Activated T-cell treated with anti-CD3 and anti-CD28 coated beads for 24 hours (primary cell): ENCODE measurements at places on chromosomes 5 and 9.

DNA sequence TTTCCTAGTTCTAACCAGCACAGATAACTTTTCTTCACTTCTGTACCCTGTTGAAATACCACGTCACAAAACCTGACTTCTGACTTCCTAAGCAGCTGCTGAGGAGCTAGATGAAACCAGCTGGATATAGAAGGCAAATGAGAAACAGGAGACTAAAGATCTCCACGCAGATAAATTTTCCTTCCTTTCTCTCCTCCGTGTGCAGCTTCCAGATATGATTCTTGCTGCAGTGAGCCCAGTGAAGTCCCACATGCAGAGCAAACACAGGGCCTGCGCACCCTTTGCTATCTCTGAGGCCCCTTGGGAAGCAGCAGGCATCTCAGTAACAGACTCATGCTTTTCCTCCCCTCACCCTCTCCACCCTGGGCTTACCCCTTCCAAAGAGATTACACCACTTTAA is 1638.3 kb downstream of the MAT2B start:
- no peak for DNase-seq

GRCh38 chr5:143148771-143149170 is 254.7 kb downstream of the NR3C1 start:
- DNase-seq, result no peak

GRCh38 chr9:69748304-69748703 is 11.5 kb downstream of the PTAR1 start:
- DNase-seq, result no peak

- DNase-seq, result no peak
Observed at GRCh38 chr5:54799645-54800044, 185.7 kb downstream of the ESM1 start.

DNA sequence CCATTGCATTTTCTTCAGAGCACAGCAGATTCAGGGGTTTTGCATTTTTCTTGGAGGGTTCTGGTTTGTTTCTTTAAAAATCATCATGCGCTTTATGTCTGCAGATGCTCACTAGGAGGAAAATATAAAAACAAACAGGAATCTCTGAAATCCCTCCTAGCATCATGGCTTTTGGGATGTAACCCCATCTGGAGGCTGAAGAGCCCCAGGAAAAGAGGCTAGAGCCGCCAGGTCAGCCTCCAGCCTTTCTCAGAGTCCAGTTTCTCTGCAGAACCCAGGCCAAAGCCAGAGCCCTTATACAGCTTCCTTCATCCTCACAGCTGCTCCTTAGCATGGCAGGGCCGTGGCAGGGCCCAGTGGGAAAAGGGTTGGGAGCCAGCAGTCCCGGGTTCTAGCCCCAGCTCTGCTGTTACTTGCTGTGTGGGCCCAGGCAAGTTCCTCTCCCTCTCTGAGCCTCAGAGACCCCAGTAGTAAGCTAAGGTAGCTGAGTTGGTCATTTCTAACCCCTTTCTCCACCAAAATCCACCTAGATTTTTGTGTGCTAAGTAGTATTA is 62.1 kb downstream of the PAX5 start:
- DNase-seq, result no peak

- DNase-seq, result no peak
Observed at GRCh38 chr5:113232667-113233066, 202.1 kb downstream of the TSSK1B start.

DNA sequence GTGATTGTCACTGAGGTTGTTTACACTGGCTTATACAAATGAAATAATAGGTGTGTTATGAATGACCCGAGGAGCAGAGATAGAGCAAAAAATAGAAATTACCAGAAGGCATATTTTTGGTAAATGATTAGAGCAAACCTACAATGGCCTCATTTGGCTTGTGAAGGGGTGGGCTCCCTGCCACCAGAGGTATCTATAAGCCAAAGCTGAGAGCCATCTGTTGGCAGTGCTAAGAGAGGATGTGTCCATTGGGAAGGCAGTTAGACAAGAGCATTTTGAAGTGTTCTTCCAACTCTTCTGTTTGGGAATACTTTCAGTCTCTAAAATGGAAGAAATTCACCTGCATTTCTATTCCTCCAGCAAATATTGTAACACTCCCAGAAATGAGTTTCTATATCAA is 10.6 kb downstream of the NIPAL4 start:
- no peak for DNase-seq

DNA sequence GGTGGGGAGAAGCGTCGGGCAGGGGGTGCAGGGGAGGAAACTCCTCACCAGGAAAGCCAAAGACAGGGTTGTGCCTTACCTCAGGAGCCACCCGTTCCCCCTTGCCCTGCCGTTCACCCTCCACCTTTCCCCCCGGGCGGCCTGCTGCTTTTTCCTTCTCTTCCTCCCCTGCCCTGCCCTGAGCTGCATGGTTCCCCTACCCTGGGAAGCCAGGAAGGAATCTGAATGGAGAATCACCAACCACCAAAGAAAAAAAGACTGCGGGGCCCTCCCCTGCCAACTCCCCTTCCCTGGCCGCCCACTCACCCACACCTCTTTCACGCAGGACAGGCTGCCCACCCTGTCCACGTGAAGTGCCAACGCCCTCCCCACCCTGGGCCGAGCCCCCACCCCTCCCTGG is 820 bp upstream of the NFX1 start:
- DNase-seq, result no peak

DNA sequence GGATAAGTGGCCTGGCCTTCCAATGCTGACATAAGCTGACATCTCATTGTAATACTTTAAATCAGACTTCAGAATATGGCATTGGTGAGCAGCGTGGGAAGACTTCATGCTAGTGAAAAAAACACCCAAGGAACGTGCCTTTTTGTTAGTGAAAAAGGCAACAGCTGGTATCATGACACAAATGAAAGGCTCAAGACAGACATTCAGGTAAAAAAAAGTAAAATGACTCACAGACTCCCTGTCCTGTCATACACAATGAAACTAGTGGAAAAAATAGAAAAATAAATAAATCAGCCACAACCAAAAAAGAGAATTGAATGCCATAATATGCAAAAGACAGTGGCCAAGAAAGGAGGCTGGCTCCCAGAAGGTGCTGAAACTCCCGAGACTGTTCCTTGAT is 24.4 kb upstream of the PPP1R2B start:
- no peak for DNase-seq

DNA sequence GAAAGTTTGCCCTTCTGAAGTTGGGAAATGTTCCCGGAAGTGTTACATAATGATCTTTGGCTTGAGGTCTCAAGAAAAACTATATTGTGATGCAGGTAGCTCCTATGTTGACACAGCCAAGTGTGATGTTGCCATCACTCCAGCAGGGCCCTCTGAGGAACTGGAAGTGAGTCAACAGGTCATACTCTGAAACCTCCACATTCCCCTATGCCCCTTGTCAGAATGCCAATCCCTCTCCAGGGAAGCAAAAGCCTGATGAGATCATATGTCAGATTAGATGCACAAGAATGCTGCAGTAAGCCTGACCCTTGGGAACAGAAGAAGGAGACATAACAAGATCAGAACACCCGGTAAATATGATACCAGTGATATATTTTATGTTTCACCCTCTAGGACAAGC is 66.8 kb upstream of the ITGA2 start:
- DNase-seq, result no peak

- no peak for DNase-seq
Observed at GRCh38 chr5:14281746-14282181, 138.6 kb downstream of the TRIO start.

DNA sequence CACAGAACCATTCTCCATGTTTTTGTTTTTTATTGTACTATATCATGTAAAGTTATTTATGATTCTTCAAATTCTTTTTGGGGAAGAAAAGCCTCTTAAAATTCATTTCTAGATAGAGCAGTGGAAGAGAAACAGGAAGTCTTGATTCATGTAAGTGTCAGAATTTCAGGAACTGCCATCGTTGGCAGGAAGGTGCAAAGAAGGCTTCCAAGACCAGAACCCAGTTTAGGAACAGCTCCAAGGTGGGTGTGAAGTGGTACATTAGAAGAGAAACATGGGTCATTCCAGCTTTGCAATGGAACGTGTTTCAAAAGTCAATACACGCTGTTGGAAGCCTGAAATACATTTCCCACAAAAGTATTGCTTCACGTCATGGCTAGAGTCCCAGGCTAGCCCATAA is 14.8 kb downstream of the SAXO1 start:
- no peak for DNase-seq

DNA sequence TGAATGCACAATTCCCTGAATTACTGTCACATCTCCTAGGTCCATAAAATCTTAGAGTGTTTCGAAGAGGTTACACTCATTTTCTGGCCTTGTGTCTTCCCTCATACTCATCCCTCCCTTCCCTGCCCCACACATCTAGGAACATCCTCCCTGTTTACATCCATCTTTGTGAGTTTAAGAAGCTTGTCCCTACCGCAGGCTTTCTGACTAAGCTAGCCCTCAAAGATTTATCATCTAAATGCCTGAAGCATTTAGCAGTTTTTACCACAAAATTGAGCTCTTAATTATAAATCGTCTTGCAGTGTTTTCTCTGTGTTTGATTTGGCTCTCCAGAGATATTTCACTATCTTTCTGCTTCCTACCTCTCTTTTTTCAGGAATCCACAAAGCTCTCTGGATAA is 374.8 kb downstream of the KIAA0825 start:
- no peak for DNase-seq

- DNase-seq, result no peak
Observed at GRCh38 chr9:70392189-70392588, 22.3 kb downstream of the KLF9 start.

DNA sequence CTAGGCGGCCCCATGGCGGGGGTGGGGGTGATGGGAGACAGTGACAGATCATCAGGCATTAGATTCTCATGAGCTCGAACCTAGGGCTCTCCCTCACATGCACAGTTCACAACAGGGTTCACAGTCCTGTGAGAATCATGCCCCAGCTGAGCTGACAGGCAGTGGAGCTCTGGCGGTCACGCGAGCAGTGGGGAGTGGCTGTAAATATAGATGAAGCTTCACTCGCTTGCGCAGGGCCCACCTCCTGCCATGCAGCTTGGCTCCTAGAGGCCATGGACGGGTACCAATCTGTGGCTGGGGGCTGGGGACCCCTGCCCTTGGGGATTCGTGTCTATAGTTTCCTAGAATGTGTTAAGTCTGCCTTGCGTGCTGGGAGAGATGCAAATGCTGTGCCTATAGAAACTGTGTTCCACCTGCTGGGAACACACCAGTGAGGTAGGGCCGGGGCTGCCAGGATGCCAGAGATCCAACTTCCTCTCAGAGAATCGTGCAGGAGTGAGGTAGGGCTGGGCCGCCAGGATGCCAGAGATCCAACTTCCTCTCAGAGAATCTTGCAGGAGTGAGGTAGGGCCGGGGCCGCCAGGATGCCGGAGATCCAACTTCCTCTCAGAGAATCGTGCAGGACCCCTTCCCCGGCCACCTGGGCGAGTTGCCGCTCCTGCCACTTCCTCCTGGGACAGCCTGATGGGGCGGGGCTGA is 14.1 kb upstream of the EXOC3 start:
- no peak for DNase-seq

DNA sequence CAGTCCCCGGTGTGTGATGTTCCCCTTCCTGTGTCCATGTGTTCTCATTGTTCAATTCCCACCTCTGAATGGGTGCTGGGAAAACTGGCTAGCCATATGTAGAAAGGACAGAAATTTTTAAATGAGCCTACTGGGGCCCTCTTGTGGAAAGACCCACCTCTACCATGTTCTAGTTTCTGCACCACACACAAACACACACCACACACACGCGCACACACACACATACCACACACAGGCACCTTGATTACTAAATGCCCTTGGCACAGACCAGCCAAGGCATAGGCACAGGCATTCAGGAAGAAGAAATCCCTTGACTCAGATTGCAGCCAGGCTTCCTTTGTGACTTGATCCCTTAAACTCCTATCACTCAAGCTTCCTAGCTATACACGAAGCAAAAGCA is 60.5 kb downstream of the SIL1 start:
- no peak for DNase-seq

- DNase-seq, result no peak
Observed at GRCh38 chr5:42872865-42873264, 61.2 kb upstream of the SELENOP start.

DNA sequence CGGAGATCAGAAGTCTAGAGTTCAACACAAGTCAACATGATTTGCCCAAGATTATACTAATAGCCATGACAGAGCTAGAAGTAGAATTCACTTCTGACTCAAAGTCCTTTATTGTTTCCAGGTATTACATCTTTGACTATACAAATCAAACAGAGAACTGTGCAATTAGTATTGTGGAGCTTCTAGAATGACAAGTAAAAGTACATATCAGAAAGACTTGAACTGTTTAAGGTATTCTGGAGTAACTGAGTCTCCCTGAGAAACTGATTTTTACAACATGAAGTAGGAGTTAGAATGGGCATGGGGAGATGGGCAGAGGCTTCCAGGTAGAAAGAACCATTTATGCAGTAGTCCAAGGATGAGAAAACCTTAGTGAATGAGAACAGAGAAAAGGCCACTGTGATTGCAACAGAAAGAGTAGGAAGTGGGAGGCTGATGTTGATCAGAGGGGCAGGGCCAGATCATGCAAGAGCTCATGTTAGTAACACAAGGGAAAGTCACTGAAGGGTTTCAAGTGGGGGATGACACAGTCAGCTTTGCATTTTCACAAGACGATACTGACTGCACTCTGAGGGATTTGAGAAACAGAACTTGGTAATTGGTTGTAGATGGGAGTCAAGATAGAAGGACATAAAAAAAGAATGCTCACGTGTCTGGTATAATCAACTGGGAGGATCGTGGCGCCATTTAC is 280.7 kb downstream of the RFX3 start:
- no peak for DNase-seq

DNA sequence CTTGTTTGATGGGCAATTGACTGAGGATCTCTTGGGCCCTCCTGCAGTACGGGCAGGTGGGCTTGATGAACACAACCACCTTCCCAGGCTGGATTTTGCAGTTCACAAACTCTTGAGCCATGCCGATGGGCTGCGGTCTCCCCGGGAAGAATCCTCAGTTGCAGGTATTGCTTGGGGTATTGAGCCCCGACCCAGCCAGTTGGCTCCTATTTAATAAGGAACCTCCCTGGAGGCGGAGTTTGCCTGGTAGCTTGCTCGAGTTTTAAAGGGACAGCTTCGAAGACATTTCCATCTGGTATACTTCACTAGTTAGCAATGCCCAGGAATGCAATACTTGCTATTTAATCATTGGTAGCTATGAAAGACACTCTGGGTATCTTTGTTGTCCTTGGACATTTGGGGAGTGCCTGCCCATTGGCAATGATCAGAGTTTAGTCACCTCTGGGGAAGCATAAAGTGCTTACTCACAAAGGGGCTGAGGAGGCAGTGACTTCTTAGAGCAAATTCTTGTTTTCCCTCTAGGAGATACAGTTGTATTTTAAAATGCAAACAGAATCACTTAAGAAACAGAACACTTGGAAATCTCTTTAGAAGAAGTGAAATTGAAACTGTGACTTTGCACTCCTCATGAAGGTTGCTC is at the start of gene GLRX:
GLRX (minus strand) TSS at position 185 of the 640 bp plus-strand sequence; CDS start at position 121, 64 bp downstream.
- peak; percentile 48 for DNase-seq

DNA sequence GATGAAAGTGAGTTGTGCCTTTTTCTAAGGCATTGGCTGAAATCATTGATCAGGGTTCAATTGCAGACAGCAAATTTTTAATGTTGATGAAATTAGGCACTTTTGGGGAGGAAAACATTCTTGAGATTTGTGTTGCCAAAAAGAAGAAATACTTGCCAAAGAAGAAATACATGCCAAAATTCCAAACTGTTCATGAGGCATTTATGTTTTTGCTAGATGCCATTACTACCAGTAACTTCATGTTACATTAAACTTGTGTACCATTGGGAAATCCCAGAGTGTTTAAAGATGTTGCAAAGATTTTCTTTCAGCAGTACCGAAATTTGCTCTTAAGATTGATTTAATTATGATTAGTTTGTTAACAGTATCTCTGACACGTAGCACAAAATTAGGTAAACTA is 7.0 kb downstream of the XRCC4 start:
- no peak for DNase-seq
